COR-L47 (cell line): ENCODE measurements at places on chromosomes 6 and 20.

DNA sequence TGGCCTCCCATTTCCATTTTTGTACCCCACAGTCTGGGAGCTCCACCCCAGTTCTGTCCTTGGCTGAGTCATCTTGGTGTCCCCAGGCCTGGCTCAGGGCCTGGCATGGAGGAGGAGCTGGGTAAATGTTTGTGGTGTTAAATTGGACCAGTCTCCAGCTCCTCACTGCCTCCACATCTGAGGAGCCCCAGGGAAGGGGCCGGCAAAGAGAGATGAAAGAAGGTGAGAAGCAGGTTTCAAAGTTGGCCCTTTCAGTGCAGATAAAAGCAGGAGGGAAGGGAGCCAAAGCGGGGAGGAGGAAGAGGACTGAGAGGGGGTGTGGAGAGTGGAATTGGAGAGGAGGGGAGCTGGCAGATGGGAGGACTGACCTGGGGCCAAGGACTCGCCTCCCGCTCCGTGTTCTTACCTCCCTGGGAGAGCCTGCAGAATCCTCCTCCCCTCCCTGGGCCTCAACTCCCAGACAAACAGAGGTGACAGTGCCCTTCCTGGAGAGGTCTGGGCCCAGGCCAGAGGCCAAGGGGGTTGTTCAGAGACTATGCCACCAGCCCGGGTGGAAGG lies 89.0 kb downstream of the CD40 start:
- no peak for DNase-seq

GRCh38 chr20:14759979-14760378 lies 422.6 kb upstream of the FLRT3 start:
- no peak for DNase-seq

DNA sequence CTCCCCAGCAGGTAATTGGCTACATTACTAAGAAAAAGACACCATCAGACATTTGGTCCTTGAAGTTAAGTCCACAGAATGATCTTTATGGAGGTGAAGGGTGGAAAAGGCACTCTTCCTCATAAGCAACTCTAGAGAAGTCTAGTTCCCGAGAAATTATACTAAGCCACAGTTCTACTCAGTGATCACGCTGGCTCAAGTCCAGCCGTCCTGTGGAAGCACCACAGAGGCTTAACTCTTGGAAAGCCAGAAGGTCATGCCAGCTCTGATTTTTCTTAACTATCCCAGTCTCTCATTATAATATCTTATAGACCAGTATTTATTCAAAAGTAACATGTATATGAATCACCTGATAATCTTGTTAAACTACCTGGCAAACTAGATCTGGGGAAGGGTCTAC lies 258.5 kb downstream of the EYA4 start:
- no peak for DNase-seq

GRCh38 chr6:123902738-123903313 lies 99.2 kb downstream of the NKAIN2 start:
- no peak for DNase-seq

GRCh38 chr6:148329596-148330381 lies 12.8 kb upstream of the SASH1 start:
- no peak for DNase-seq

GRCh38 chr20:57475388-57476083 lies 49.4 kb downstream of the CTCFL start:
- no peak for DNase-seq
